Astrocyte of the hippocampus (primary cell): ENCODE measurements at places on chromosomes 3 and 15.
A peak's percentile ranks its signal among the peaks of the same experiment; 100 is the strongest.

GRCh38 chr3:1717524-1717923 lies 381.1 kb upstream of the CNTN4 start:
- no peak for DNase-seq

DNA sequence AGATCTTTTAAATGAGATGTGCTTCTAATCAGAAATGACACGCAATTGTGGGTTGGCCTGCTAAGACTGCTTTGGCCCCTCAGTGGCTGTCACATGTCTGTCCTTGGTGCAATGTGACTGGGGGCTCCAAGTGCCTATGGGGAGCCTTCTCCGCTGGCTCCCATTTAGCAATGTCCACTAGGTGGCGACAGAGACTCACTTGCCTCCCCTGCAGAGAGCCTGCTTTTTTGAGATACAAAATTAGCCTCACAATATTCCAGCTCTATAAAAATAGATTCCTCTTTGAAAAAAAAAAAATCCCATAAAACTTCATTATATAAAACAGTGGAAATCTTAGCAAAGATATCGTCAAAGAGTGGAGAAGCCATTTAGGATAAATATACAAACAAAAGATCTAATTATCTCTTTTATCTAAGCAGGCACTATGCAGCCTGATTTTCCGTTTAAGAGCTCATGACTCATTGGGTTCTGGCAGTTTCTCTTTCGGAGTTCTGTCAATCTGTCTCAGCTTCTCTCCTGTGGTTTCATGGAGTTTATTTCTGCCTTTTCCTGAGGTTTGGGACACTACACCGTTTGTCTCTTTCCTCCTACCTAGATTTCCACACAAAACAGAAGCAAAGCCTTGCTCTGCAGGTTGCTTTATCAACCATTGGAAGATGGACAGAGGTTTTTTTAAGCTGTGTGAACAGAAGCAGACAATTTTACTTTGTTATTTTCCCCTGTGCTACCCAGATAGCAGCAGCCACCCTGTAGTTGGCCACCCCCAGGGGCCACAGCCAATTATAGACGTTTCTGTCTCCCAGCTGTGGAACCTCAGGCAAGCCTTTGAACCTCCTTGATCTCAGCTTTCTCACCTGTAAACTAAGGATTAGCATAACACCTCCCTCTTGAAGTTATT lies 68.4 kb upstream of the TNFAIP8L3 start:
- peak; percentile 87 for DNase-seq

- DNase-seq = peak; percentile 62
Observed at GRCh38 chr3:17032407-17033034, 147.8 kb downstream of the PLCL2 start.

DNA sequence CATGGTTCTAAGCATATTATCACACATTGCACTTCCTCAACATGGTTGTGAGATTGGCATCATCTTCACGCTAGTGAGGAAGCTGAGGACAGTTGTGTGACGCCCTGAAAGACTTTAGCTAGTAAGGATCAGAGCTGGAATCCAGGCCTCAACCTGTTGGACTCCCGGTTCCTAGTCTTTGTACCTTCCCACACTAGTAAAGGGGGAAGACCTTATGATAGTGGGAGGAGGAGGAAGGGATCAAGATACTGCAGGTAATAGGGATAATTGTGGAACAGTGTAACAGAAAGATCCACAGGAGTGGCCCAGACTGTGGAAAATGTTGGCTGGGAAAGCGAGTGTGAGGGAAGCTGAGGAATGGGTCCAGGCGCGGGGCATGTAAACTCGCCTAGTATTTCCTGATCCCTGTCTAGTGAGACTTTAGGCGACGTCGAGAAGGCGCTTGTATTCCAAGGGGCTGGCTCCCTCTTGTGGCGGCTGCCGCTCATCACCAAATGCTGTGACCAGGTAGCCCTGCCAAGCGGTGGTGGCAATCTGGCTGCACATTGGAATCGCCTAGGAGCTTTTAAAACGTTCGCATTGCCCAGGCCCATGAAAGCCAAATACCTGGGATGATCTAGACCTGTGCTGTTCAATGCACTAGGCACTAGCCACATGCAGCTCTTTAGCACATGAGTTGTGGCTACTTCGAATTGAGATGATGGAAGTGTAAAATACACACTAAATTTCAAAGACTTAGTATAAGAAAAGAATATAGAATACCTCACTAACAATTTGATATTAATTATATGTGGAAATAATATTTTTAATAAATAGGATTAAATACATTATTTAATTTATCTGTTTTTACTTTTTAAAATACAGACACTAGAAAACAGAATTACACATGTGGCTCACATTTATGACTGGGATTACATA lies 38.8 kb upstream of the CLDN18 start:
- peak; percentile 83 for DNase-seq
